Chondrocyte (in vitro differentiated cells): ENCODE measurements at places on chromosomes 6 and 20.

GRCh38 chr20:62010551-62011402 lies 54.9 kb downstream of the TAF4 start:
- DNase-seq, result no peak

DNA sequence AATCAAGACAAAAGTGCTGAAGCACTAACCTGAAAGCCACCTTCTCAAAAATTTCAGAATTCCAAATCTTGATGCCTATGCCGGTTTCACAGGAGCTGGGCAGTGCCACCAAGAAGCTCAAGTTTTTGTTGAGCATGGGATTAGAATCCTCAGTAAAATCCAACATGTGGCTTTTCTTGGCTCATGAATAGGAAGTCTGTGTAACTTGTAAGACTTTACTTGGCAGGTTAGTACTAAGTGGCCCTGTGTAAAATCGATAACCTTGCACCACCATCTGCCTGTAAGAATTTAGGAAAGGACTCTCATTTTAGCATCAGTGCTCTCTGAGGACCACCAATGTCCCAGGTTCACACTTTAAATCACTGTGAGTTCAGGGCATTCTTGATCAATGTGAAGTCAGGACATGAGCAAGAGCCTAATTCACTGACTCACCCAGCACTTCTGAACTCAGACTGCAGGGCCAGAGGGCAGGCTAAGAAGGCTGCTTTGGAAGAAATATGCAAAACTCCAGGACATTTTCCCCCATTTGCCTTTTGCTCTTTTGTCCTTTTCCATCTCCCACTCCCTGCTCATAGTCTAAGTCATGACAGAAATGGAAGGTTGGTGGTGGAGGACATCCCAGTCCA lies 113.2 kb downstream of the EDN1 start:
- DNase-seq, result no peak

DNA sequence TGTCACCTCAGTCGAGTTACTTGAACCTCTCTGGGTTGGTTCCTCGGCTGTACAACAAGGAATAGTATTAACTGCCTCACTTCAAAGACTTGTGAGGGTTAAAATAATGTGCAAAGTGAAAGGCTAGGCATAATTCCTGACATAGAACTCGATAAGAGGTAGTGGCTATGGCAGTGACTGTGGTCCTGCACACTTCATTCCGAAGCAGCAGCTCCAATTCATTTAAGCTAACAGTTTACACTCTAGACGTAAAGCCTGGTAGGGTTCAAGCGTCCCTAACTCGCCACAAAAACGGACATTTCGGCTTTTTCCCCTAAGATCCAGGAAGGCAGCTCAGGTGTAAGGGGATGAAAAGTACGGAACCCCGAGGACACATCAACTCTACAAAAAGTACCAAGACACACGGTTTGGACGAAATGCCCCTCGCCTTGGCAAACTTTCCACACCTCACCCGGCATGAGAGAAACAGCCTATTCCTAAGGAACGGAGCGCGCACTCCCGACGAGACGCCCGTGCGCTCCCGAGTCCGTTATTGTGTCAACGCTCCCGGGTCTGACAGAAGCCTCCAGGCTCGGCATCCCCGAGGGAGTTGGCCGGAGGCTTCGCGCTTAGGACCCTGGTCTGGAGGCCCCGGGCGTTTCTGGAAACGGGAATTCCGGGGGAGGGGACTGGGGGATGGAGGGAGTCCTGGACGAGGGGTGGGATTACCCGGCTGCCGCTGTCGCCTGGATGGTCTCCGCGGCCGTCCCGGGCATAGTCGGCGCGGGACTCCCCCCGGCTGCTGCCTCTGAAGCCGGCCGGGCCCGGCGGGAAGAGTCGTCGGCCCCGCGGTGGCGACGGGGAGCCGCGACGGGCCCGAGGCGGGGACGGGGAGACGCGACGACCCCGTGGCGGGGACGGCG lies 937 bp downstream of the ZNF318 start:
- DNase-seq, result no peak

DNA sequence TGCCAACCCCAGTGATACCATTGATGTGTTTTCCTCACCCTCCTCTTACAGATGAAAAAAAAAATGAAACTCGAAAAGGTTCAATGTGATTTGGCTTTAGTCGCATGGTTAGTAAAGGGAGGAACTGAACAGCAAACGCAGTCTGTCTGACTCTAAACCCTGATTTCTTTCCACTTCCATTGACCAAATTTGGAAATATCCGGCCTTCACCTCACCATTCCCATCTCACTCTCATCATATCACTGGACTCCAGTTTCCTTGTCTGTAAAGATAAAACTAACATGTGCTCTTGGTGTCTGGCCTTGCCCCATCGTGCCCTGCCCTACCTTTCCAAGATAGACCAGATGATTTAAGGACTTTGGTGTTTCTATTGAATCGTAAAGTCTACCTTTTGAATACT lies 48.7 kb upstream of the ADGRF1 start:
- DNase-seq, result no peak

- no peak for DNase-seq
Measured at GRCh38 chr20:33192912-33193501, 24.1 kb upstream of the BPIFA3 start.
